ENCODE measurements at places on chromosomes 7 and 10. TPM values are rescaled to one million over a fixed set of nuclear protein-coding genes. Genes with fewer than 3 reads are reported as not detected.

Gene UPK3B
- total RNA-seq: 2.2 TPM

Gene HOXA3
- 38.1 TPM for total RNA-seq

Gene ARMS2
- not detected for total RNA-seq

GRCh38 chr7:89336121-89336520, 540.6 kb upstream of the TEX47 start:
- no peak for DNase-seq

Gene PAX4
- total RNA-seq: 1.8 TPM

Gene ZSCAN21
- total RNA-seq: 6.9 TPM

GRCh38 chr10:91528080-91528479, 104.8 kb downstream of the PPP1R3C start:
- DNase-seq: no peak

Gene NPFFR1
- 0.06 TPM for total RNA-seq

Gene CFAP46
- total RNA-seq: not detected

Gene AFAP1L2
- 6.7 TPM for total RNA-seq

Gene TUBGCP2
- 63.4 TPM for total RNA-seq

DNA sequence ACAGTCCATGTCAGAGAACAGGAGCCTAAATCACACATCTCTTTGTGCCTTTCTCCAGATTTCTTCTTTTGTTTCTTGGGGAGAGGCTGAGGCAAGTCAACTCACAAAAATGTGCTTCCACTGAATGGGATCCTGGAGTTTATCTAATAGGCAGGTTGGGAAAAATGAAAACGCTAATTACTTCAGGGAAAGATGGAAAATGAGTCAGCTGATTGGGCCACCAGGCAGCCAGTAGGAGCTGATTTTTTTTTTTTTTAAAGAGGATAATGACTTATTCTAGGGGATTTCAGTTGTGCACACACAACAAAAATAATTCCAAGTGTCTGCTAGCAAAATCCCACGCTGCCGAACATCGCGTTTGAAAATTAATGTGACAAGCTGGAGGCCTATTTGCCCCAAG, 412.8 kb upstream of the ZMIZ1 start:
- no peak for DNase-seq

- DNase-seq: no peak
These were observed 128.7 kb downstream of the INSYN2A start for GRCh38 chr10:127067542-127068194.

DNA sequence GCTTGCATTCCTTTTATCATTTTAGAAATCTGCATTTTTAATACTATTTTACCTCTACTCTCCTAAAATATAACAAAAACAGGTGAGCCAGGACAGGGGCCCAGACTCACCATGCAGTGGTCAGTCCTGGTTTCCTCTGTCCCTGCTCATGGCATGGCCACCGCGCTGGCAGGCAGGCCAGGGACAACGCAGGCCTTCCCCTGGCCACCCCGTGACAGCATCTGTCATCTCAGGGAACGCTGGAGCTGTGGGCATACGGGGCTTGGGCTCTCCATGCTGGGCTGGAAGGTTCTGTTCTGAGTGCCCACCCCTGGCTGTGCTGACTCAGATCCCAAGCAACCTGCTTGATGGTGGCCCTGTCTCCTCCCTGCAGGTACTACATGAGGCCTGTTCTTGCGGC, 35.1 kb upstream of the CDH23 start:
- no peak for DNase-seq

DNA sequence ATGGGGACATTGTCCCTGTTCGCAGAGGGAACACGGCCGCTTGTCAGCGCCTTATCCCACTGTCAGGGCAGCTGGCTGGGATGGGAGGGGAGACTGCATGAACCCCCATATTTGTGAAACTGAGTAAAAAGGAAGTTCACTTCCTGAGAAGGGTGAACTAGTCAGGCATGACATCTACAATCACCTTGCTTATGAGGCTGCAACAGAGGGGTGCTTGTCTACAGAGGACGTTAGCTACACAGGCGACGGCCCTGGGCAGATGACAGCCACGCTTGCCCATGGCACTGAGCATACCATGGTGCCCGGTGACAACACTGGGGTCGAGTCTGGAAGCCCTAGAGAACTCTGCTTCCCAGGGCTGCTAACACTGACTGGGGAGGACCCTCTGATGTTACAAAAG, 46.0 kb upstream of the KDM7A start:
- no peak for DNase-seq

- DNase-seq: no peak
These were observed 119.2 kb upstream of the NPVF start for GRCh38 chr7:25347360-25348066.

Gene TMEM184A
- 66.0 TPM for total RNA-seq

- DNase-seq: no peak
These were observed 54.7 kb upstream of the FIGNL1 start for GRCh38 chr7:50504646-50505546.

Gene OR2A12
- total RNA-seq: not detected

Gene EPO
- total RNA-seq: not detected

GRCh38 chr10:97314671-97315070, 4.4 kb upstream of the FRAT1 start:
- DNase-seq: no peak

DNA sequence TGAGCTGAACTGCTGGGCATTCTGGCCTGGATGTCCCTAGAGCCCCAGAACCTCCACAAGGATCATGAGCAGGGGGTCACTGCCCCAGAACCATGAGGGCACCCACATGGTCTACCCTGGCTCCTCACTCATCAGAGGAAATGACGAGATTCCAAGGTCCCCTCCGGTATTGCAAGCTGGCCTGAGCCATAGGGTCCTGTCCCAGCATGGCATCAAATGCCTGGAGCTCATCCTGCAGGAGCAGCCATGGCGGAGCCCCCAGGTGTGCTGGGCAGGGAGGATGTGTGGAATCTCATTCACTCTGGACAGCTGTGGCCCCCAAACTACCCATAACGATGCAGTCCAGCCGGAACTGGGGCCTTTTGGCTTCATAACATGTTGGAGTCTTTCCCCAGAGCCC, 66.6 kb upstream of the ANTXRL start:
- DNase-seq: no peak

GRCh38 chr10:124253006-124253405, 159.6 kb upstream of the CHST15 start:
- no peak for DNase-seq

Gene PRSS37
- total RNA-seq: not detected

- DNase-seq: no peak
These were observed 32.6 kb upstream of the CNNM1 start for GRCh38 chr10:99296605-99297004.

Gene GRID2IP
- 0.41 TPM for total RNA-seq

Data from mucosa of descending colon (tissue), 3 donors.